ENCODE measurements at places on chromosomes 11 and 22. TPM values are rescaled to one million over a fixed set of nuclear protein-coding genes. Genes with fewer than 3 reads are reported as not detected.

DNA sequence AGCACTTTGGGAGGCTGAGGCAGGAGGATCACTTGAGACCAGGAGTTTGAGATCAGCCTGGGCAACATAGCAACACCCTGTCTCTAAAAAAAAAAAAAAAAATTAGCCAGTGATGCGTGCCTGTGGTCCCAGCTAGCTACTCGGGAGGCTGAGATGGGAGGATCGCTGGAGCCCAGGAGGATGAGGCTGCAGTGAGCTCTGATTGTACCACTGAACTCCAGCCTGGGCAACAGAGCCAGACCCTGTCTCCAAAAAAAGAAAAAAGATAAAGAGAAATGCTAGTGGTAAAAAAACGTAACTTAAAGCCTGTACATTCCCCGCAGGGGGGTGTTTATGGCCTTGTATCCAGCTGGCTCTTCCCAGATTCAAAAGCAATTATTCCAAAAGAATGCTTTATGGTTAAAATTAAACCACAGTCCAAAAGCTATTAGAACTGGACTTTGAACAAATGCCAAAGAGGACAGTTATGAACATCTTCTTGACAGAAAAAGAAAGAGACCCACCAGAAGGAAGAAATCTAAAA is 16.4 kb upstream of the SNX32 start:
- DNase-seq: no peak

- DNase-seq: no peak
Measured at GRCh38 chr11:18011633-18012032, 1.2 kb downstream of the SERGEF start.

GRCh38 chr22:21960200-21961126 is 7.8 kb upstream of the PPM1F start:
- no peak for DNase-seq

HOATZ gene
- not detected for total RNA-seq

GRCh38 chr11:116043857-116044256 is 539.6 kb upstream of the CADM1 start:
- DNase-seq: no peak

TRIM66 gene
- total RNA-seq: 3.1 TPM

DNA sequence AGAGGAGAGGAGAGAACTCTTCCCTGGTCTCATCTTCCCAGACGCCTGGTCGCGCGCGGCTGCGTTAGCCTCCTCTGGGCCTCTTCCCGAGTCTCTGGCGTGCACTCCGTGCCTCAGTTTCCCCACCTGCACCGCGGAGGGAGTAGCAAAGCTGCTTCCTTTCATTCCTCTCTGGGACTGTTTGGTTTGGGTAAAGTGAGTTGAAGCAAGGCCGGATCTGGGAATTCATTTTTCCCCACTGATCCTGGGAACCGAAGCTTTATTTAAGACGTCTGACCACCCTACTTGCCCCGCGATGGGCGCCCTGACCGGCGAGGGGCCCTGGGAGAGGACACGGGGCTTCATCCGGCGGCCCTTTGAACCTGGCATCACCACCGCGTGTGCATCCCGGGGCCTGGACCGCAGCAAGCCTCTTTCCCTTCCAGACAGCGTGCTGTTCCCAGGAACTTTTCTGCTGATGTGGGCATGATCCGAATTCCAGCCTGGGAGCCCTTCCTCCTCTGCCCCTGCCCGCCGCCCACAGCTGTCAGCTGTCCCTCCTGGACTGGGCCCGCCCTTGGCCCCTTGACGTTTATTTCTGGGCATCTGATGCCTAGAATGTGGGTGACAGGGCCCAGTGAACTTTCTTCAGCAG is 758 bp downstream of the LDLRAD3 start:
- no peak for DNase-seq

PHLDA2 gene
- 5.4 TPM for total RNA-seq

DNA sequence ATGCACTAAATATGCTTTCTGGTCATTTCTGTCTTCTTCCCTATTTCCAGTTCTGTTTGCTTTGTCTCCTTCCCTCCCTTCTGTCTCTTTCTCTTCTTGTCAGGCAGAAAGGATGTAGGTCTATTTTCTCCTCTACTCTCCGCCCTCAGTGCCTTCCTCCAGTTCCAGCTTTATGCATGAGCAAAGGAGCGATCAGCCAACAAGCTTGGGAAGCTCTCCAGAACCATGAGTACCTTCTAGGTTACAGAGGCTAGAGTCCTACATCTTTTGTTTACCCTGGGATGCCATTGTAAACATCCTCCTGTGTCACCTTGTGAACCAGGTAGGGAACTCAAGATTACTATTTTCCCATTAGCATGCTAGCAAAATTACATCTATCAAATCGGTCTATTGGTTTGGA is 7.9 kb upstream of the SPON1 start:
- no peak for DNase-seq
